AG08395 (cell line): ENCODE measurements at places on chromosomes 12 and 14.

GRCh38 chr14:32731249-32731648 lies 207.4 kb upstream of the NPAS3 start:
- DNase-seq, result no peak

DNA sequence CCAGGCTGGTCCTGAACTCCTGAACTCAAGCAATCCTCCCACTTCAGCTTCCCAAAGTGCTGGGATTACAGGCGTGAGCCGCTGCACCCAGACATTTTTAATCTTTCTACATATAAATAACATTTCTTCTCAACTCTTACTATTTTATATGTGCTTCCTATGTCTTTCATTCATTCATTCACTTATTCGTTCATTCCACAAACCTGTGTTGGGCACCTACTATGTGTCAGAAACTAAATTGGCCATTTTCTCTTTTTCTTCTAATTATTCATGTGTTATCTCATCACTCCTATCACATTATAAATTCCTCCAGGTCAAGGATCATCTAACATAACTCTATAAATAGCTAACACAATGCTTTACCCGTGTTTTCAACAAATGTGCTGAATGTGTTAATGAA lies 23.7 kb downstream of the FOXA1 start:
- no peak for DNase-seq

DNA sequence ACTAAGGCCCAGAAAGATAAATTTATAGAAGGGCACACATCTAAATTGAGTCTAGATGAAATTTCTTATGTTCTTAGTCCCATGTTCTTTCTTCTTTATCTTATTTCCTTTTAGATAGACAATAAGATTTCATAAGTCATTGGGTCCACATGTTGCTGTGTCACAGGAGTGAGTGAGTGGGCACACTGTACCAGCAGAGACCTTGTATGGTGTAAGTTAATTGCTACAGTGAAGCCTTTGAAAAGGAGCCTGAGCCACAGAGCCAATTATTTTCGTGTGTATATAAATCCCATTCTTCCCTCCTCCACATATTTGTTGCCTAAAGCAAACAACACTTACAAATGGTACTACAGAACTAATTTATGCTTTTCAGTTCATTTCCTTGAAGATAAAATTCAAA lies 79.1 kb downstream of the GRIP1 start:
- no peak for DNase-seq

DNA sequence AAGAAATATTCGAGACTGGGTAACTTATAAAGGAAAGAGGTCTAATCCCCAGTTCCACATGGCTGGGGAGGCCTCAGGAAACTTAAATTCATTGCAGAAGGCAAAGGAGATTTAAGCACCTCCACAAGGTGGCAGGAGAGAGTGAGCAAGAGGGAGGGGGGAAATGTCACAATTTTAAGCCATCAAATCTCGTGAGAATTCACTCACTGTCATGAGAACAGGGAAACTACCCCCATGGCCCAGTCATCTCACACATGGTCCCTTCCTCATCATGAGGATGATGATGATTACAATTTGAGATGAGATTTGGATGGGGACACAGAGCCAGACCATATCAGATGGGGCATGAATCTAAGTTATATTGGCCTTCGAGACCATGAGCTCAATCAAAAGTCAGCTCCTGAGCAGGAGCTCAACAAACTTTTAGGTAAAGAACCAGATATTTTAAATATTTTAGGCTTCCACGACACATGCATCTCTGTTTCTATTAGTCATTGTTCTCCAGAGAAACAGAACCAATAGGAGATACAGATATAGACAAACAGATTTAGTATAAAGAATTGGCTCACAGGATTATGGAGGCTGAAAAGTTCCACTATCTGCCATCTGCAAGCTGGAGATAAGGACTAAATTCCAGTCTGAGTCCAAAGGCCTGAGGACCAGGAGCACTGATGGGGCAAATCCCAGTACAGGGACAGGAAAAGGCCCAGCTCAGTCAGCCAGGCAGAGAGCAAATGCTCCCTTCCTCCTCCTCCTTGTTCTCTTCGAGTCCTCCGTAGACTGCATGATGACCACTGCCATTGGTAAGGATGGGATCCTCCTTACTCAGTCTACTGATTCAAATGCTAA lies 24.9 kb downstream of the DGLUCY start:
- DNase-seq, result peak; percentile 9

- no peak for DNase-seq
Measured at GRCh38 chr14:68678471-68678870, 114.4 kb downstream of the ZFP36L1 start.

DNA sequence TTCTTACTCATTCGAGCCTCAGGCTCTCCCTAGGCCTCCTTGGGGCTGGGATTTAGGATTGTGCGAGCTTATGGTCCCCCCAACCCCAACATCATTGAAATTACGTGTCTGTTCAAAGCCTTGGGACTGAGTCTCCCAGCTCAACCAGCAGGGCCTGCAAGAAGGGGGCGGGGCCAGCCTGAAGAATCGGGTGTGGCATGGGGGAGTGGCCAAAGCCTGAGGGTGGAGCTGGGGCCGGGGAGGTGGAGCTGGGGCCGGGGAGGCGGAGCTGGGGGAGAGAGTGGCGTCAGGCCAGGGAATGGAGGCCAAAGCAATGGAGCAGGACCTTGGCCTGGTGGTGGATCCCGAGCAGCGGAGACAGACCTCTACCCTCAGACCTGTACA lies 24.3 kb upstream of the HSPB8 start:
- DNase-seq, result no peak

DNA sequence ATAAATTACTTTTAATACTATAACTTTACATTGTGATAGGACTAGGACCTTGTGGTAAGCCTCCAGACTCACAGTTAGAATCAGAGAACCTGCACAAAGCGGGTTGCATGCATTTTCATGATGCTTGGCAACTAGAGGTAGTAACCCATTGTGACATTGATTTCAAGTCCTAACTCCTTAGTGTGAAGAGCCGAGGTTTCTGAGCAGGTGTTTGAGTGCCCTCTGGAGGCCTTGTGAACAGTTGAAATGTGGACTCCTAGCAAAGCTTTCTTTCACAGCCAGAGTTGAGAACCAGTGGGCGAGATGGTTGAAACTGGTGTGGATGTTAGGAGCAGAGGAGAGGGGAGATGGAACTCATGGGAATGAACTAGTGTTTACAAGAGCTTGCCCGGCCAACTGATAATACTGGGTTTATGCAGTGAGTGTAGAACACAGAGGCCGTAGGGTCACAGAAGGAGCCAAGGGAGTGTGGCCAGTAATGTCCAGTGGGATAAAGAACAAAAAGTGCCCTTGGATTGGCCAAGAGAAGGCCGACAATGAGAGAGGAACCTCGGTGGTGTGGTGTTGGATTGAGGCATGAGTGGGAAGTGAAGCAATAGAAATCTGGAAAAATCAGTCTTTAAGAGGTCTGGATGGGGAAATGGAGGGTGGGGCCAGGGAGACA lies 10.9 kb downstream of the ZNF664 start:
- peak; percentile 67 for DNase-seq

GRCh38 chr14:61925043-61925442 lies 162.8 kb downstream of the SNAPC1 start:
- no peak for DNase-seq

- DNase-seq, result peak; percentile 59
Measured at GRCh38 chr14:100828031-100828769, 2.3 kb downstream of the MEG3 start.

DNA sequence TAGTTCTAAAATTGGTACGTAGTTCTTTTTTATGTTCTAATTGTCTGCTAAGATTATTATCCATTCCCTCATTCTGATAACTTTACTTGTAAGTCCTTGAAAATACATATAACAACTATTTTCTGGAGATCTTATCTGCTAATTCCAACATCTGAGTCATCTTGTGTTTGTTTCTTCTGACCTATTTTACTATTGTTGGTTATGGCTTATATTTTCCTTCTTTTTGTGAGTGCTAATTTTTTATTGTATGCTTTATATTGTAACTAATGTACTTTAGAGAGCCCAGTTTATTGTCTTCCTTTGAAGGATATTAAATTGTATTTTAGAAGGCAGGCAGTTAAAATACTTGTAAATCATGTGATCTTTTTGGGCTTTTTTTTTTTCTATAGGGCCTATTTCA lies 149.3 kb upstream of the LRFN5 start:
- DNase-seq, result no peak

- no peak for DNase-seq
Measured at GRCh38 chr14:59125156-59125555, 63.3 kb upstream of the DAAM1 start.

DNA sequence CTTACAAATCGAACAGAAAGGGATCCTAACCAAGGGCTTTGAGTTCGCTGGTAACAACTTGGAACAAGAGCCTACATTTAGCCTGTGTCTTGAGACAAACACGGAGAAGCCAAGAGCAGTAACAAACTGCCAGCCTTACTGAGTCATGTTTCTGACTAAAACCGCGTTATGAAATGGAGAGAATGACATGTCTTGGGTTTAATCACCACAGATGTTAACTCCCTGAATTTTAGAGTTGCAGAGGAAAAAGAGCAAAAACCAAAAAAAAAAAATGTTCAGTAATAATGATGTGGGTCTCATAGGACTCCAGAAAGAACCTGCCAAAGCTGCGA lies 1.0 kb downstream of the BLTP3B start:
- DNase-seq, result peak; percentile 72

DNA sequence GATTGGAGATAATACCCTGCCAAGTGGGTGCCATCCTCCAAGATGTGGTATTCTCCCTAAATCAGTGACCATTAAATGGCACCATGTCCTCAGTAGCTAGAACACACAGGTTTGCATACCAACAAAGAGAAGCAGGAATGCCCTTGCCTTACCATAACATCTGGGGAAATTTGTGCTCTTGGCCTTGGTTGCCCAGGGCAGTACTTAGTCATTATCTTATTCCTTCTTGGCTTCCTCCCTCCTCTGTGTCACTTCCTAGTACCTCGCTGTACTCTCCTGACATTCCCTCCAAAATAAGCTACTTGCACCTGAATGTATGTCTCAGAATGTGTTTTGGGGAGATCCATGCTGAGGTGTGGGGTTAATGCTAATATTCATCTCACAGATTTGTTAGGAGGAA lies 43.4 kb downstream of the GPR65 start:
- DNase-seq, result no peak

DNA sequence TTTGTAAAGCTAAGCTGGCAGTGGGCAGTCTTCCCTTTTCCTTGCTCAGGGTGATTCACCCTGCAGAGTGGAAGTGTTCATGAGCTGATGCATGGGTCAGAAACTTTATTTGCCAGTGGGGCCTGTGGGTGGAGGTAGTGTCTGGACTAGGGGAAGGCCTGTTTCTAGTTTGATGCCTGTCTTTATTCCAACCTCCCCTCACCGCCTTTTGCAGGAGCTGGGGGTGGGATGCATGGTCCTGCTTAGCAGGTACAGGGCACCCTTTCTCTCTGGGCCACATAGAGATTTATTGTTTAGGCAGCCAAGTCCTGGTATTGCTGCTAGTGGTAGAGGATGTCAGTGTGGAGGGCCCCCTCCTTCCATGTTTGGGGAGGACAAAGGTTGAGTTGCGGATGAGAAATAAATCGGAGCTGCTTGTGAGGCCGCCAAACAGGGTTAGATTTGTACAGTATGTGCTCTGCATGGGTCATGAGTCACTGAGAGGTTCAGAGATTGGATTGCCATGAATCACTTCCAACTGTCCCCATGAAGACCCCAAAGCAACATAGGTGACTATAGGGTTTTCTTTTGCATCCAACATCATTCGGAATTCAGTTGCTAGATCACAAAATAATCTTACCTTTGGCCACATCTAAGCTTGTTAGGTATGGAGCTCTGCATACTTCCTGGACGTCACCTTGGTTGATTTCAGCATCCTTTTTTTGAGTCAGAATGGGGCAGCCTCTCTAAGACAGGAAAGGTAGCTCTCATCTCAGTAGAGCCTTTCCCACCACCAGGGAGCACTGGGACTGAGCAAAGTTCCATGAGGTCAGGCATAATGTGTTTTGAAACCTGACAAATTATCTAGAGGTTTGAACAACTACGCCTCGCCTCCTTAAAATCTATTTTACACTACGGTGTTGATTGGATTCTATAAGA lies 8.8 kb downstream of the SMOC1 start:
- no peak for DNase-seq

- no peak for DNase-seq
Measured at GRCh38 chr14:60233891-60234290, 15.1 kb upstream of the PPM1A start.

GRCh38 chr14:54564868-54565784 lies 1.8 kb upstream of the SAMD4A start:
- DNase-seq, result peak; percentile 49

DNA sequence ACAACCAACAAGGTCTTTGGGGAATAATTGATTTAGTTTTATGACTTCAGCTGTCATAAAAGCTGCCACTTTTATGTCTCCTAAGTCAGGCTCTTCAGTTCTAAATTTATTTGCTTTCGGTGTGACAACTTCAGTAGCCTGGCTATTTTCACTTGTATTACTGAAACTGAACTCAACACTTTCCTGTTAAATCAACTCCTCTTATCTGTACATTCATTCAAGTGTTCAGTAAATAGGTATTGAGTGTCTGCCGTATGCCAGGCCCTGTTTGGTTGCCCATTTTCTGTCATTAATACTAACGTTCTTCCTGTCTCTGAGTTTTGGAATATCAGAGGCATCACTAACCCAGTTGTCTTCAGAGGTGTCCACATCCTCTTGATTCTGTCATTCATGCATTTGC lies 7.5 kb downstream of the UTP20 start:
- no peak for DNase-seq

DNA sequence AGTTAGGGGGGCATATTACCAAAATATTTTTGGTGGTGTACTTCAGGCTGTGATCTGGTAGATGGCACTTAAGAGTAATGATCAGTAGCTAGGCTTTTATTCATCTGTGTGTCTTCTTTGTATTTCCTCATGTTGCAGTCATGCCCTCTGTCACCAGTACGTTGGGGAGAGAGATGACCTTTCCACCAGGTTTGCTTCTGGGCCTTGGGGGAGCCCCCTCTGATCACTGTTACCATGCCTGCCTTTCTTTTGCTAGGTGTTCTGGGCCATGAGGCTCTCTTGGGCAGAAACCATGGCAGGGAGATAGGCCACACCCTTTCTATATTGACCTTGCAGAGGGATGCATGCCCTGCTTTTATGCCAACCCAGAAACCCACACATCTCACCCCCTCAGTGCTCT lies 208.5 kb downstream of the RAD51B start:
- DNase-seq, result no peak

GRCh38 chr12:46956451-46957035 lies 122.9 kb upstream of the PCED1B start:
- DNase-seq, result no peak

DNA sequence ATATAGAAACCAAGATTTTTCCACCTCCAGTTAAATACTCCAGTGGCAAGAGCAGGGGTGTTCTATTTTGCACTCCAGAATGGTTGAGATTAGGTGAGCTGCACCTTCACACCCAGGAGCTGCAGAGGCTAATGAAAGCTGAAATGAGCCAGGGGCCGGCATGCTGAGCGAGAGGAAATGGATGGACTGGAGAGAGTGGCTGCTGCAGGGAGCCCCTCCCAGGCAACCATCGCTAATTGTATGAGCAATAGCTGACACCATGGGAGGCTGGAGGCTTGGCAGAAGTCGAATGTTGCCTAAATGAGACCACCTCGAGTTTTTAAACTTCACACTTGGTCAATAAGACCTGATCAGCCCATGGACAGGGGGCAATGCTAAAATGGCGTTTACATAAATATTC lies 301.8 kb upstream of the TMPO start:
- DNase-seq, result no peak
